Activated CD4-positive, alpha-beta T cell treated with anti-CD3 and anti-CD28 coated beads, Interleukin-10, Interleukin-2, amounts not matched to agents 100 ng/mL and 50 ng/mL, durations not matched to agents 16 hours and 8 hours (primary cell): ENCODE measurements at places on chromosomes 6 and 20.

- no peak for DNase-seq
These were observed 56.3 kb upstream of the OLIG3 start for GRCh38 chr6:137550535-137550934.

GRCh38 chr20:57619051-57619831 lies 985 bp downstream of the ZBP1 start:
- DNase-seq = peak; percentile 92

GRCh38 chr6:135329851-135330803 lies 149.0 kb downstream of the MYB start:
- peak; percentile 52 for DNase-seq

DNA sequence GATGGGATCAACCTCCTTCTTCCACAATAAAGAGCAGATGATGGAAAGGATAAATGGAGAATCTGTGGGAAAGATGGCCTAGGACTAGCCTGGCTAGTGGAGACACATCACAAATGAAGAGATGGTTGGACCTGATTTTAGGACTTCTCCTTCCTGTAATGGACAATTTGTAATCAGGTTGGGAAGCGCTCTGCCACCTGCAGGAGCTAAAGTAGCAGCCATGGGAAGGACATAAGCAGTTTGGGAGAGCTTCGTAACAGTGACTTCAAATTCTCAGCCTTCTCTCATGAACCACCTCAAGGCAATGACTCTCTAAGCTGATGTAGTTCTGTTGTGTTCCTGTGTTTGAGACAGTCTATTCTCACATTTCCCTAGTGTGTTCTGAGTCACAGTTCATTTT lies 137.9 kb upstream of the BMP2 start:
- no peak for DNase-seq

GRCh38 chr20:61056116-61056515 lies 195.9 kb upstream of the CDH4 start:
- no peak for DNase-seq

- DNase-seq = no peak
These were observed 95.8 kb downstream of the BANF2 start for GRCh38 chr20:17795501-17796071.

GRCh38 chr20:61974357-61974665 lies 91.4 kb downstream of the TAF4 start:
- no peak for DNase-seq
